ENCODE measurements at places on chromosomes 2 and 18.

- DNase-seq, result no peak
Observed at GRCh38 chr18:44911773-44912172, 231.1 kb downstream of the SETBP1 start.

- DNase-seq, result no peak
Observed at GRCh38 chr2:30628341-30628740, 178.9 kb downstream of the CAPN13 start.

GRCh38 chr18:42782929-42783328 is 332.6 kb downstream of the RIT2 start:
- no peak for DNase-seq

DNA sequence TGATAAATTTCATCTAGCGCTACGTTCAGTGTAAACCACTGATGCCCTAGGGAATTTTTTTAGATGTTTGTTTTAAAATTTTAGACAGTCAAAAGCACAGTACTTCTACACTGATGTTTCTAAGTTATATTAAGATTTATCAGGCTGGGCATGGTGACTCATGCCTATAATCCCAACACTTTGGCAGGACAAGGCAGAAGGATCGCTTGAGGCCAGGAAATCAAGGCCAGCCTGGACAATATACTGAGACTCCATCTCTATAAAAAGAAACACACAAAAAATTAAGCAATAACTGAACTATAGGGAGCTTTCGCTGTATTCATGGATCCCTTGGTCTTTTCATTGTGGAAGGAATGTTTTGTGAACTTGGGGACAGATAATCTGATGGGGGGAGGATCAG is 50.6 kb upstream of the MAPRE2 start:
- DNase-seq, result no peak

GRCh38 chr2:218877891-218878290 is 2.8 kb upstream of the WNT10A start:
- DNase-seq, result no peak

DNA sequence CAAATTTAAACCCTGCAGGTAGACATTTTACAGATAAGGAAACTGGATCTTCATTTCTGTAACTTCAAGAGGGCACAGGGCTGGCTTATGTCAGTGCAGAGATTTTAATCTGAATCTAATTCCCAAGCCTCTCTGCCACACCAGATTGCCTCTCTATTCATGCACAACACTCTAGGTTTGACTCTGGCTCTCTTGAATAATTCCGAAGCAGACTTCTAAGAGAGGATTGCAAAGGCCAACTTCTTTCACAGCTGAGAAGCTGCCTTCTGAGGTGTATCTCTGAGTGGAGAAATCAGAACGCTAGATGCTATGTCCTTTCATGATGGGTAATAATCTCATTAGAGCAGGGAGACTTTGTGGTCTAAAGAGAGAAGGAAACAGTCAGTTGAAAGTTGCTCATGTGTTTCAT is 20.1 kb upstream of the MGAT5 start:
- no peak for DNase-seq

GRCh38 chr2:39663187-39663930 is 2.4 kb upstream of the TMEM178A start:
- DNase-seq, result peak; percentile 77

- DNase-seq, result no peak
Observed at GRCh38 chr2:167057446-167057845, 169.2 kb downstream of the XIRP2 start.

- no peak for DNase-seq
Observed at GRCh38 chr2:145561152-145561551, 1041.2 kb upstream of the ZEB2 start.

DNA sequence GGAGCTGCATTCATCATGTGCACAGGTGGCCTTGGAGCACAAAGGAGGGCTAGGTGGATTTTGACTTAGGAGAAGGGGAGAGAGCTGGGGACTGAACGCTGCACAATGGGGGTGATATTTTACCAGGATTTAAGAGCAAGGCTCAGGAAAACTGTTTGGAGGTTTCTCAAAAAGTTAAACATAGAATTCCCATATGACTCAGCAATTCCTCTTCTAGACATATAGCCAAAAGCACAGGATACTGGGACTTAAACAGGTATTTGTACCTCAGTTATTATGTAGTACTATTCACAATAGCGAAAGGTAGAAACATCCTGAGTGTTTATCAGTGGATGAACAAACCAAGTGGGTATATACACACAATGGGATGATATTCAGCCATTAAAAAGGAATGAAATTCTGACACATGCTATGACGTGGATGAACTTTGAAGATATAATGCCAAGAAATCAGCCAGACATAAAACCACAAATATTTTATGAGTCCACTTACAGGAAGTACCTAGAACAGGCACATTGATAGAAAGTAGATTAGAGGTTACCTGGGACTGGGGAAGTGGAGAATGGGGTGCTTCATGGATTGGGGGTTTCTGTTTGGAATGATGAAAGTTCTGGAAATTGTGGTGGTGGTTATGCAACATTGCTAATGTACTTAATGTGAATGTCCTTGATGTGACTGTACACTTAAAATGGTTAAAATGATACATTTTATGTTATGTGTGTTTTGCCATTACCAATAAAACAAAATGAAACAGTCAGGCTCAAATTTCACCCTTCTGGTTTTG is 216.9 kb downstream of the HAUS1 start:
- DNase-seq, result no peak

DNA sequence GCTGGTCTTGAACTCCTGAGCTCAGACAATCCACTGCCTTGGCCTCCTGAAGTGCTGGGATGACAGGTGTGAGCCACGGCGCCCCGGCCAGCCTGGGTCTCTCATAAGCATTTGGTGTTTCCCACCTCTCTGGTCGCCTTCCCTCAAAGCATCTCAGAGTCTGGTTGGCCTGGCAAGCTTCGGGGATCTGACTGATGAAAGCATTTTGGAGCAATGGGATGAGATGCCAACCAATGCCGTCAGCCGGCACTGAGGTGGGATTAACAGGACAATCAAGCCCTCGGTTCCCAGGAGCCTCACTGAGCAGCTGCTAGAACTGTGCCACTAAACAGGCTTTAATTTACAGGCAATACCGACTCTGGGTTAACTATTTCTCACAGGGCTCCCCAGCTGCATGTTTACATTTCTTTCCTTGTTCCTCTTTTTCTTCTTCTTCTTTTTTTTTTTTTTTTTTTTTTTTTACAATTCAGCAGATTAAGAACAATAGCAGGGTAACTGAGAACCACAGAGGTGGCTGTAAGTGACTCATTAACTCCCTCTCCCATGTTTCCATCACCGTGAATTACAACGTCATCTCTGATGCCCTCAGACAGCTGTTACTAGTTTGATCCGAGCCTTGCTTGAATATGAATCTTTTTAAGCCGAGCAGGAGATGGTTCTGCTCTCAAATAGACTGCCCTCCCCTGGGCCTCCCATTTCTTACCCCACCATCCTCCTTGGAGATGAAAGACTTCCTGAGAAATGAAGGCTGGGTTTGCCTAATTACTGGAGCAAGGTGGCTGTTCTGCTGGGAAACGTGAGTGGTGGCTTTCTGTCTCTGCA is 37.9 kb downstream of the ODC1 start:
- DNase-seq, result no peak

- no peak for DNase-seq
Observed at GRCh38 chr2:240451791-240452461, 16.5 kb downstream of the GPC1 start.

- peak; percentile 48 for DNase-seq
Observed at GRCh38 chr2:170715932-170716777, 1.0 kb downstream of the SP5 start.

- DNase-seq, result peak; percentile 54
Observed at GRCh38 chr2:149562324-149562723, 25.3 kb downstream of the MMADHC start.

DNA sequence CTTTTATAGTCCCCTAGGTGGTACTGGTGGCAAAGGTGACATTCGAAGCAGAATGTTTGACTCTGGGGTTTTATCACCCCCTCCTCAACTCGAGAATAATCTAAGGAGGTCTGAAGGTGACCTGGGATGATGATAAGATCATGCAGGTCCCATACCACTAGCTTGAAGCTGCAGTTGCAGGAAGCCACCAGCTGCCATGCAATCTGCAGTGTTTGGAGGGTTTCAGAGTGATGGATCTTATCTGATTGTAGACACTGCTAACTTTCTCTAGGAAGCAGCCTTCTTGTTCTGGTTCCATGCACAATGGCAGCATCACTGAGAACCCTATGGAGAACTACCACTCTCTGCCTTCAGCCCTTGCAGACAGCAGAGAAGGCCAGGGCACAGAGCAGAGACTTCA is 59.4 kb upstream of the LRPPRC start:
- no peak for DNase-seq

- DNase-seq, result peak; percentile 46
Observed at GRCh38 chr2:68292108-68292710, 27.5 kb downstream of the CNRIP1 start.

GRCh38 chr2:117996525-117996924 is 17.3 kb downstream of the CCDC93 start:
- no peak for DNase-seq

DNA sequence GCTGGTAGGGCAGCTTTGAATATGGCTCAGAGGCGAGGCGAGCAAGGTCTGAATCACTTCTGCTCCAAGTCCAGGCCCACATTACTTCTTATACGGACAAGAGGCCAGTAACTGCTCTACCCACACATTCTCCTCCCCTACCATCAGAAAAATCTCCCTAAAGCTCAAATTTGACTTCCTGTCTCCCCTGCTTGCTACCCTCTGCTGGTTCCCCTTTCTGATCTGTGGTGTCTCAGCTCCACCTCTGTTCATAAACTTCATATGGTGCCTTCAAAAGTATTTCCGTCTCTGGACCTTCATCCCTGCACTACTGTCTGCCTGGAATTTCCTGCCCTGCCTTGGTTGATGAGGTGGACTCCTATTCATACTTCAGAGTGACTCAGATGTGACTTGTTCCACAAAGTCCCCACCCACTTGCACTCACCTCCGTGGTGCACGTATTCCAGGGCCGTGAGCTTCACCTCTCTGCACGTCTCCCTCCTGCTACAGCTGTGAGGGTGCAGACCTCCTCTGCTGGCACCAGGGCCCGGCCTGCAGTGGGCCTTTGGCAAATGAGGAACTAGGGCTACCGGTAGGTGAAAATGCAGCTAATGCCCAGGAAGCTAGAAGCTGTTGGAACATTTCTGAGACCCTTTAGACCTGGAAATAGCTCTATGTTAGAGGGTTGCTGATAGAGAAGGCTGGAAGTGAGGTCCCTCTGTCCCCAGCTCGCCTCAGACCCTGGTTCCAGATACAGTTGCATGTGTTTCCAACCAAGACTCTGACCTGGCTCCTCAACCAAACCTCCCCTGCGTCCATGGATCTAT is 24.6 kb upstream of the KCMF1 start:
- no peak for DNase-seq

All from NCI-H69 (cell line).